ENCODE measurements at places on chromosomes 11 and 22. TPM values are rescaled to one million over a fixed set of nuclear protein-coding genes. Genes with fewer than 3 reads are reported as not detected.
A peak's percentile ranks its signal among the peaks of the same experiment; 100 is the strongest.

The CD248 gene
- 2.5 TPM for polyA plus RNA-seq

DNA sequence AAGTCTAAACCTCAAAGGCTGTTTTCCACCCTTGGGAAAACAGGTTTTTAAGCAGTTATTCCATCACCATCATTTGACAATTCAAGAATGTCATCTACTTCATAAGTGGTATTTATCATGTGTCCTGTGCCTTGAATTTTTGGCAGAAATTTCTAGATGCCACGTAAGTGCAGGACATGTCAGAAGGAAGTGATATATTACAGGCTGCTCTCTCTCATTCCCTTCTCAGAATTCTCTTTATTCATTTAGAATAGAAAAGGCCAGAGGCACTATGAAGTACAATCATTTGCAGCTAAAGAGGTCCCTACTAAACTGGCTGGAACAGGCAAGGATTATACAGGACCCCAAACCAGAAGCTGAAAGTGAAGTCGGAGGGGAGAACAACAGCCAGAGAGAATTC lies 11.9 kb downstream of the RBFOX2 start:
- H3K27me3 ChIP-seq = no peaks in the 10 kb centered on the region
- H3K36me3 ChIP-seq = no peaks in the 10 kb centered on the region
- H3K4me3 ChIP-seq = no peak overlapping the region
- DNase-seq = no peak
- peak overlapping the region; percentile 29 for H3K27ac ChIP-seq

The SYVN1 gene
- 63.4 TPM for polyA plus RNA-seq

DNA sequence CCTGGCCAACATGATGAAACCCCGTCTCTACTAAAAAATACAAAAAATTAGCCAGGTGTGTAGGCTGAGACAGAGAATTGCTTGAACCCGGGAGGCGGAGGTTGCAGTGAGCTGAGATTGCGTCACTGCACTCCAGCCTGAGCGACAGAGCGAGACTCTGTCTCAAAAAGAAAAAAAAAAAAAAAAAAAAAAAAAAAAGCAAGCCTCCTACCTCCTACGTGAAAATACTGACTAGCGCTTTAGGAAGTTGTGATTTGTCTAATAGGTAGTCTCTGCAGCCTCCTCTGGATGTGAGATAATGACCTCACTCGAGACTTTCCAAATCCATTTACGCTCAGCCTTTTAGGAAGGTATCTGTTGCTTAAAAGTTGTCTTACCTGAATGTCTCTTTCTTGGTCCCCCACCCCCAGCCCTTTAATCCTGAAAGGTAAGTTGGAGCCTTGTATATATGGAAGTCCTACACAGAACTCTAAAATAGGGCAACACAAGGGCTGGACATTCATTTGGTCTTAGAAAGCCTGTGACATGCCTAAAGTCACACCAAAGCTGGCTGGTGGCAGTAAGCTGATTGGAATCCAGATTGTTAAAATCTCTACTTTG lies 5.5 kb downstream of the SEPTIN3 start:
- no peaks in the 10 kb centered on the region for H3K27me3 ChIP-seq
- H3K4me1 ChIP-seq = no peaks in the 10 kb centered on the region
- DNase-seq = no peak
- no peak overlapping the region for H3K4me3 ChIP-seq
- no peak overlapping the region for H3K27ac ChIP-seq
- no peaks in the 10 kb centered on the region for H3K36me3 ChIP-seq

DNA sequence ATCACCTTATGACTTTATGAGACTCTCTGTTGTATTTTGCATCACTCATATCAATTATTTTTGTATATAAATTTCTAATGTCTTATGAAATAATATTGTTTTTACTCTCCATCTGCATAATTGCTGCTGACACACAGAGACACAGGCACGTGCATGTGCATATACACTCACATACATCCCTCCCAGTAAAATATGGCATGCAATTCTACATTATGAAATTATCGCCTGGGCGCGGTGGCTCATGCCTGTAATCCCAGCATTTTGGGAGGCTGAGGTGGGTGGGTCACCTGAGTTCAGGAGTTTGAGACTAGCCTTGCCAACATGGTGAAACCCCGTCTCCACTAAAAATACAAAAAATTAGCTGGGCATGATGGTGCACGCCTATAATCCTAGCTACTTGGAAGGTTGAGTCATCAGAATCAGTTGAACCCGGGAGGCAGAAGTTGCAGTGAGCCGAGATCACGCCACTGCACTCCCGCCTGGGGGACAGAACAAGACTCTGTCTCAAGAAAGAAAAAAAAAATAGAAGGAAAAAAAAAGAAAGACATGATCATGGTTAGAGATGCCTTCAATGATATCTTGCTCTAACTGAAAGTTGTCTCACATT lies 96.7 kb upstream of the LUZP2 start:
- H3K4me1 ChIP-seq = no peaks in the 10 kb centered on the region
- DNase-seq = no peak
- H3K36me3 ChIP-seq = no peaks in the 10 kb centered on the region
- no peak overlapping the region for H3K27ac ChIP-seq

DNA sequence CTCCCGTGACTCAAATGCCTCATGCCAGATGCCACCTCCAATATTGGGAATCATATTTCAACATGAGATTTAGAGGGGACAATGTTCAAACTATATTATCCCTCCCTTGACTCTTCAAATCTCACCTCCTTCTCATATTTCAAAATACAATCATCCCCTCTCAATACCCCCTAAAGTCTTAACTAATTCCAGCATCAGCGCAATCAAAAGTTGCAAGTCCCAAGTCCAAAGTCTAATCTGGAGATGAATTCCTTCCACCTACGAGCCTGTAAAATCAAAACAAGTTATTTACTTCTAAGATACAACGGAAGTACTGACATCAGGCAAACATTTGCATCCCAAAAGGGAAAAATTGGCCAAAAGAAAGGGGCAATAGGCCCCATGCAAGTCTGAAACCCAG lies 67.2 kb upstream of the SC5D start:
- H3K4me3 ChIP-seq = no peak overlapping the region
- no peak overlapping the region for H3K27ac ChIP-seq
- H3K36me3 ChIP-seq = no peaks in the 10 kb centered on the region
- no peaks in the 10 kb centered on the region for H3K4me1 ChIP-seq

DNA sequence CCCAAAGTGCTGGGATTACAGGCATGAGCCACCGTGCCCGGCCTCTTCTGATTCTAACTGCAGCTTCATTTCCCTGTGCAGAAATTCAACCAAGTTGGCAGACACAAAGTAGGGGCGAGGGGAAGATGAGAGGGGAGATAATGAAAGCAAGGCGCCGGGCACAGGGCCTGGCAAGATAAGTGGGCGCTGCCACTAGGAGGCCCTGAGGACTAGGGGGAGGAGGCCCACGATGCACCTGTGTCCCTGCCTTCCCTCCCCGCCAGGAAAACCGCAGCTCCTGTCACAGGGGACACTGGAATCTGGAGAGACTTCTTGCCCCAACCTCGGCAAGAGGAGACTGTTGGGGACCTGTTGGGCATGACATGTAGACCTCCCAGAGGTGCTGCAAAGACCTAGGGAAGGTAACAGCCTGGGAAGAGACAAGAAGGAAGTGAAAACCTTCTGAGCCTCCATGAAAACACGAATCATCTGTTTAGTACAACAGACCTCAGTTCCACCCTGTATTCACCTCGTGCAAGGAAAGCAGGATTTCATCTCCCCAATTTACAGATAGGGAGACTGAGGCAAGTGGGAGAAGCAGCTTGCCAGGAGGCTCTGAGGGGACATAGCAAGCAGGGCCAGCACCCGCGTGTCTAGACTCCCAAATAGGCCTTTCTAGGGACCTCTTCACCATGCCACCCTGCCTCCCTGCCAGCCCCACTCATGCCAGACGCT lies 3.1 kb upstream of the LGALS1 start:
- H3K4me3 ChIP-seq = no peak overlapping the region
- H3K27ac ChIP-seq = no peak overlapping the region
- DNase-seq = no peak
- no peaks in the 10 kb centered on the region for H3K36me3 ChIP-seq

The KDELR3 gene
- polyA plus RNA-seq = 2.9 TPM

DNA sequence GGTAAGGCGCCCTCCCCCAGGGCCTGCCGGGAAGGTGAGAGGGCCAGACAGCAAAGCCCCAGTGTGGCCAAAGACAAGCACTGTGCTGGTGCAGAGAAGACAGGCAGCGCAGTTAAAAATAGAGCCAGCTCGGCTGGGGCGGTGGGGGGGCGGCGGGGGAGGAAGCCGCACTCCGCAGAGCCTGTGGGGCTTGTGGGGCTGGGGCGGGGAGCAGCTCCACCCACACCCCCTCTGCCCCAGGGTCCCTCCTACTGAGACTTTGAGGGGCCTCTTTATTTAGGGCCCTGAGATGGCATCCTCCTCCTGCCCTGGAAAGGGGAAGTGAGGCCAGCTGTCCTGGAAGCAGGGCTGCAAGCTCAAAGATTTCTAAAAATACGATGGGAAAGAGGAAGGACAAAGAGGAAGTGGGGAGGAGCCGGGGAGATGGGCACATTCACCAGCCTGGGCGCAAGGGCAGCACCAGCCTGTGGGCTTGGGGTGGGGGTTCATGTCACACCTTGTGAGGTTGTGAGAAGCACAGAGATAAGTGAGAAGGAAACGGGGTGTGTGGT lies 2.6 kb downstream of the CYTH4 start:
- no peaks in the 10 kb centered on the region for H3K4me1 ChIP-seq
- DNase-seq = no peak
- H3K36me3 ChIP-seq = no peaks in the 10 kb centered on the region
- no peaks in the 10 kb centered on the region for H3K27me3 ChIP-seq
- no peak overlapping the region for H3K4me3 ChIP-seq

The TESMIN gene
- 1.9 TPM for polyA plus RNA-seq

DNA sequence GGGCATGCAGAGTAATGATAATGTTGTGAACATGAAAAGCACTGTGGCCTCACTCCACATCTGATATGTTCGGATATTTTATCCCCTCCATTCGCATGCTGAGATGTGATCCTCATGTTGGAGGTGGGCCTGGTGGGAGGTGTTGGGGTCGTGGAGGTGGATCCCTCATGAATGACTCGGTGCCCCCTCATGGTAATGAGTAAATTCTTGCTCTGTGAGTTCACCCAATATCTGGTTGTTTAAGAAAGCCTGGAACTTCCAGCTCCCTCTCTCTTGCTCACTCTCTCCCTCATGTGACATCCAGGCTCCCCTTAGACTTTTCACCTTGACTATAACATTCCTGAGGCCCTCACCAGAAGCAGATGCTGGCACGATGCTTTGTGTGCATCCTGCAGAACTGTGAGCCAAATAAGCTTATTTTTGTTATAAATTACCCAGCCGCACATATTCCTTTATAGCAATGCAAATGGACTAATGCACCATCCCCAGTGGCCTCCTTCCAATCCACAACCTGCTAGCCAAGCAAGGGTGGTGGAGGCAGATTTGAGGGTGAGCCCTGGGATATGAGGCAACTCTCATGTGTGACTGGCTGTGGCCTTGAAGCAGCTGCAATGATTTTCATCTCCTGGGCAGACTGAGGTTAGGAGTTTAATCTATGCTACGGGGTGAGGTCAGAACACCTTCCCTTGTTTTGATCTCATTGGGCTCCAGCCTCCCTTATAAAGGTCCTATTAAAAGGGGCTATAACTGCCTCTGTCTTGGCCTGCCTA lies 276.5 kb downstream of the ETS1 start:
- H3K36me3 ChIP-seq = no peaks in the 10 kb centered on the region
- H3K27ac ChIP-seq = no peak overlapping the region
- no peaks in the 10 kb centered on the region for H3K27me3 ChIP-seq
- no peak for DNase-seq
- H3K4me1 ChIP-seq = no peaks in the 10 kb centered on the region
- H3K4me3 ChIP-seq = no peak overlapping the region

The DERL3 gene
- polyA plus RNA-seq = 19.7 TPM

The VPS26B gene
- 30.3 TPM for polyA plus RNA-seq

GRCh38 chr11:90564531-90564930 lies 341.7 kb upstream of the CHORDC1 start:
- H3K36me3 ChIP-seq = no peaks in the 10 kb centered on the region
- H3K4me3 ChIP-seq = no peak overlapping the region
- no peaks in the 10 kb centered on the region for H3K27me3 ChIP-seq
- no peak for DNase-seq
- no peak overlapping the region for H3K27ac ChIP-seq

GRCh38 chr11:110432713-110433392 lies 3.1 kb downstream of the FDX1 start:
- H3K4me3 ChIP-seq = peak overlapping the region; percentile 77
- H3K27me3 ChIP-seq = no peaks in the 10 kb centered on the region

DNA sequence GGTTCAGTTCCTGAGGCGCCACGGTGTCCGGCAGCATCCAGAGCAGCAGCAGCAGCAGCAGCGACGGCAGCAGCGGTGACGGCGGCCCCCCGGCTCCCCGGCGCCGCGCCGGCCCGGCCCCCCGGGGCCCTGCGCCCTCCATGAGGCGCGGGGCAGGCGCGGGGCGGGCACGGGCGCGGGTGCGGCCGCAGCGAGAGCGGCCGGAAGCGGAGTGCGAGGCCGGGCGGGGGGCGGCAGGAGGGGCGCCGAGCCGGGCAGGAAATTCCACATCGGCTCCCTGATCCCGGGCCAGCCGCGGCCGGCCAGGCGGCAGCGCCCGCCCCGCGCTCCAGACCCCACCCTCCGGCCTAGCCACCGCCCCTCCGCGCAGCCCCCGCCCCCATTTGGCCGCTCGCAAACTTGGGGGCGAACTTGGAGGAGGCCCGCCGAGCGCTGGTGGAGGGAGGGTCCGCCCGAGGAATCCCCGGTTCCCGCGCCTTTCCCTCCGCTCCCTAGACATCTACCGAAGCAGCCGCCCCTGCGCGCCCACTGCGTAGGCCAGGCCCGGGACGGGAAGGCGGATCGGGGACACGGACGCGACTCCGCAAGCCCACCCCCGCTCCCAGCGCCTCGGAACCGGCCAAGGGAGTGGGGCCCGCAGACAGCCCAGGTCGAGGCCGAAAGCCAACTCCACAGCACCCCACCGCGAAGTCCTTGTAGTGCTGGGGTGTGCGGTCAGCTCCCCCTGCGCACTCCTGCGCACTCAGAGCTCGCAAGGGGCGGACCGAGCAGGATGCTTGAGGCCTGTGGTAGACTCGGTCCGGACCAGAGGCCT lies at the start of gene SCARF2:
Gene SCARF2 (minus strand): TSS at position 213 of the 814 bp plus-strand sequence. CDS start 71 bp downstream, at position 142.
- no peak for DNase-seq
- H3K27me3 ChIP-seq = no peaks in the 10 kb centered on the region
- peaks cover 4% of the 10 kb centered on the region for H3K4me1 ChIP-seq

DNA sequence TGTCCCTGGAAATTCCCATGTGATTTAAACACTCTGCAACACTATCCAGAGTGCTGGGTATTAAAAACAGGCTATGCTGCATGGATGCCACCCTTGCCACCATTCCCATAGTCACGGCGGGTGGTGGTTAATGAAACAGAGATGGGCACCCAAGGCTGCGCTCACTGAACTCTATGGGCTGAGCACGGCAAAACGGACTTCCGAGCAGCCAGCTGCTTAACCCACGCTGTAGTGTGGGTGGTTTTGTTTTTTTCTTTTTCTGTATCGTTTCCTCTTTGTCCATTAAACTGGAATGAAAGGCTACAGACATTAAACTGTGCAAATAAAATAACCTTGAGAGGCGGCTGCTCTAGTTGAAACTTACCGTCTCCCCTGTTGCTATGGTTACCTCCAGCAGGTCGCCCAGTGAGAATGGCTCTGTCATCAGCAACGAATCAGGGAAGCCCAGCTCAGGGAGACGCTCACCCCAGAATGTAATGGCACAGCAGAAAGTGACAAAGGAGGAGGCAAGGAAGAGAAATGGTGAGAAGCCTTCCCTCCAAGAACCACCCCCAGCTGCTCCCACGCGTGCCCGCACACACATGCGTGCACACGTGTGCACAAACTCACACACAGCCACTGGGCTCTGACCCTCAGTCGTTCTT lies 102.1 kb downstream of the C11orf91 start:
- H3K36me3 ChIP-seq = no peaks in the 10 kb centered on the region
- no peak for DNase-seq
- no peak overlapping the region for H3K4me3 ChIP-seq
- no peak overlapping the region for H3K27ac ChIP-seq

GRCh38 chr11:43790444-43790794 lies 90.2 kb upstream of the ALKBH3 start:
- no peaks in the 10 kb centered on the region for H3K36me3 ChIP-seq
- no peak overlapping the region for H3K4me3 ChIP-seq
- H3K27ac ChIP-seq = no peak overlapping the region
- H3K4me1 ChIP-seq = no peaks in the 10 kb centered on the region
- DNase-seq = no peak
